ENCODE measurements at places on chromosomes 1 and 21. TPM values are rescaled to one million over a fixed set of nuclear protein-coding genes. Genes with fewer than 3 reads are reported as not detected.

Gene CYP4Z1
- not detected for total RNA-seq

Gene TNFRSF8
- 33.2 TPM for total RNA-seq

Gene RCSD1
- total RNA-seq: 65.8 TPM

Gene INAVA
- total RNA-seq: not detected

Gene ADAMTS1
- not detected for total RNA-seq

Gene UBL4B
- not detected for total RNA-seq

Gene RHEX
- not detected for total RNA-seq

Gene GNG5
- 143 TPM for total RNA-seq

Gene KCNJ9
- total RNA-seq: not detected

Gene NPHS2
- total RNA-seq: not detected

Gene SLC6A17
- total RNA-seq: 0.07 TPM

Gene LRRC38
- total RNA-seq: not detected

Gene CHIA
- not detected for total RNA-seq

Gene CCDC27
- total RNA-seq: not detected

Gene TRIM67
- total RNA-seq: not detected

Gene ATP1A4
- not detected for total RNA-seq

Gene ZNF124
- 10.8 TPM for total RNA-seq

Gene SSX2IP
- total RNA-seq: 10.9 TPM

Gene SCCPDH
- total RNA-seq: 22.5 TPM

All from activated CD4-positive, alpha-beta memory T cell treated with anti-CD3 and anti-CD28 coated beads for 36 hours (primary cell).